Activated CD4-positive, alpha-beta T cell treated with anti-CD3 and anti-CD28 coated beads for 4 hours (primary cell): ENCODE measurements at places on chromosomes 16 and 17.

- DNase-seq: no peak
Measured at GRCh38 chr16:68388124-68388523, 60.2 kb downstream of the SMPD3 start.

- DNase-seq: no peak
Measured at GRCh38 chr17:13825526-13826040, 223.9 kb upstream of the HS3ST3A1 start.

- DNase-seq: no peak
Measured at GRCh38 chr16:25713785-25714570, 22.2 kb downstream of the HS3ST4 start.

DNA sequence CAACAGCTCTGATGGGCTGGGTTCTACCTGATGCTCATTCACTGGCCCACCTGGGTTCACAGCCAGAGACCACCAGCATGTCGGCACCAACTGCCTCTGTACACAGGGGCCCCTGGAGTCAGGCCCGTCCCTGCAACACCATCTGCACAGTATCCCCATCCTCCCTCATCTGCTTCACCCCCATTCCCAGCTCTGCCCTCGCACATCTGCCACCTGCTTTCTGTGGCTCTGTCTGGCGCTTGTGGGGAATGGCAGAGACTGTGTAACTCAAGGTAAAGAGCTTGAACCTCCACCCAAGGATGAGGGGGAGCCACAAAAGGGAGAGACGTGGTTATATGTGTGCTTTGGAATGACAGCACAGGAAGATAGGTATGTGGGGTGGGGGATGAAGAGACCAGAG lies 27.2 kb downstream of the SMPD3 start:
- DNase-seq: no peak

DNA sequence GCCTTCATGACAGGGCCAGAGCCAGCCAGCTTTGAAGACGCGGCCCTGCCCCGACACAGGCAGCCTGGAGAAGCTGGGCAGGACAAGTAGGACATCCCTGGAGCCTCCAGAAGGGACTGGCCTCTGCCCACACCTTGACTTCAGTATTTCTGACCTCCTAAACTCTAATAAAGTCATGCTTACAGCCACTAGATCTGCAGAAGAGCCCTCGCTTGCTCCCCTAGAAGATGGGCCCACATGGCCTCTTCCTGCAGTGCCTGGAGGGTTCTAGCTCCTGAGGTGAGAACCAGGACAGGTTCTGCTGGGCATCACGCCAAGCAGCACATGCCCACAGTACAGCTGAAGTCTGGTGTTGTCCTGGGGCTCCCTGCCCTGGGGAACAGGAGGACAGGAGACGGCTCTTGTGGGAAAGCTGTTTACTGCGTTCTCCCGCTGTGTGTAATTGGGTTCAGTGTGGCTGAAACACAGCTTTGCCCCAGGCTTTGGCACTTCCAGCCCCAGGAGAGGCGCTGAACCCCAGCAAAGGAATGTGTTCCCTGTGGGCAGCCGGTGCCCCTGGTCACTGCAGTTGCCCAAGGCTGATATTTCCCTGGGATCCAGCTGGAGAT lies 2.6 kb downstream of the APRT start:
- DNase-seq: no peak

DNA sequence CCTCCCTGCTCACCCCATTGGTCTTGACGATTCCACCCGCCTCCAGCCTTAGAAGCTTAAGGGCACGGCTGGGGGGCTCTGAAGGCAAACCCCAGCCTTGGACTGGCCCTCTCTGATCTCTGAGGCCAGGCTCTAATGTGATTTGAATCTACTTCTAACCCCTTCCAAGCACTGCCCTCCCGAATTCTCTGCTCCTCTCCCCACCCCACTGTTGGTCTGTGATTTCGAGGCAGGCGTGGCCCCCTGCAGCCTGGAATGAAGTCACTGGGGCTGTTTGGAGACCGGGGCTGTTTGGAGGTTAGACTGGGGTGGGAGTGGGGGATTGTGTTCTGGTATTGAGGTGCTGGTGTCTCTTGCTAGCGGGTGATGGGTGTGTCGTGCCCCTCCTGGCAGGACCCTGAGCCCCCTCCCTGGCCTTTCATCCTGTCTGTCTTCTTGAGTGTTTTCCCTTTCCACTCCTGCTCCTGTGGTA lies 2.2 kb downstream of the GRB7 start:
- DNase-seq: no peak
